Heart left ventricle (tissue), 16 donors: ENCODE measurements at places on chromosomes 6 and 20.

- H3K27ac ChIP-seq: peak overlapping the region; percentile 68
- peak overlapping the region; percentile 10 for H3K4me3 ChIP-seq
- H3K27me3 ChIP-seq: peaks cover 4% of the 10 kb centered on the region
- no peaks in the 10 kb centered on the region for H3K4me1 ChIP-seq
Measured at GRCh38 chr6:168384045-168385036, 56.6 kb upstream of the SMOC2 start.

DNA sequence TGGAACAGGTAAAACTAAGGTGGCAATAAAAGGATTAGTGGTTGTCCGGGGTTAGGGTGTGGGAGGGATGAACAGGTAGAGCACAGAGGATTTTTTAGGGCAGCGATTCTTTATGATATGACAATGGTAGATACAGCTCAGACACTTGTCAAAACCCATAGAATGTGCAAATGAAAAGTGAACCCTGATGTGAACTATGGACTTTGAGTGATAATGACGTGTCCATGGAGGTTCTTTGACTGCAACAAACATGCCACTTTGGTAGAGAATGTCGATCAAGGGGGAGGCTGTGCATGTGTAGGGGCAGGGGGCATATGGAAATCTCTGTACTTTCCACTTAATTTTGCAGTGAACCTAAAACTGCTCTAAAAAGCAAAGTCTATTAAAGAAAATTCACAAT lies 100.7 kb downstream of the LAMP5 start:
- no peaks in the 10 kb centered on the region for H3K27me3 ChIP-seq
- H3K4me3 ChIP-seq: no peak overlapping the region

DNA sequence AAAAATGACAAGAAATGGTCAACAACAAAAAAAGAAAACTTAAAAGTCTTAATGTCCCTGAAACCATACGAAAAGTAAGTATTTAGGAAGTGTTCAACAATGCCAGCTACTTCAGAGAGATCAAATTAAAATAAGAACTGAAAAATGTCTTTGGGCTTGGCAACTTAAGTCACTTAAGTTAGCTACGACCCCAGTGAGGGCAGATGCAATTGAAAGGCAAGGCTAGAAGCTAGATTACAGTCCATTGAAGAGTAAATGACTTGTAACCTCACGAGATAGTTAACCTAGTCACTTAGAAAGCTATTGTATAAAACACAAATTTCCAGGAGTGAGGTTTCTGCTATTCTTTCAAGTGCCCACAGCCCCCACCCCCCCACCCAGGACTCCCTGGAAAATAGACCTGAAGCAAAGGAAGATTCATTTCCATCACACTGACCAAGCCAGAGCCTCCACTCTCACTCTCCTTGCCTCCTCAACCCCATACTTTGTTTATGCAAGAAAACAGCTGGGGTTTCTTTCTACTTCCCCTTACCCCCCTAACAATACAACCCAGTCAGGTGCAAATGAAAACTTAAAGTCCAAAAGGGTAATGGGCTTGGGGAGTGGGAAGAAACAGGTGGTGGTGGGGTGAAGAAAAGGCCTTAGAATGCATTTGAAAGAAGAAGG lies 14.6 kb downstream of the RTN4IP1 start:
- no peaks in the 10 kb centered on the region for H3K4me1 ChIP-seq
- no peaks in the 10 kb centered on the region for H3K27me3 ChIP-seq
- no peaks in the 10 kb centered on the region for H3K36me3 ChIP-seq
- no peak overlapping the region for H3K27ac ChIP-seq
- H3K4me3 ChIP-seq: no peak overlapping the region

DNA sequence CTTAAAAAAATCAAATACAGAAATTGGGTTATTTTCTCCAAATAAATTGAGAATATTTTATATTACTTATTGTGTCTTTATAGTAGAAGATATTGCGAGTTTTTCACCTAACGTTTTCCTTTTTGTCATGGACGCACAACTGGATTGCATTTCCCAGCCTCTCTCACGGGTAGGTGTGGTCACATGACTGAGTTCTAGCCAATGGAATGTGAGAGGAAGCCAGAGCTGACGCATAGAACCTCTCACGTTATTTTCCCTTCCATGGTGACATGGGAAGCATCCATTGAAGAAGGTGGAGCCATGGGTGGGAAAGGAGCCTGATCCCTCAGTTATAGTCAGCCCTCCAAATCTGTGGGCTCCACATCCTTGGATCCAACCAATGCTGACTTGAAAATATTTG lies 155.9 kb upstream of the UST start:
- H3K27me3 ChIP-seq: no peaks in the 10 kb centered on the region
- no peak overlapping the region for H3K4me3 ChIP-seq
- H3K27ac ChIP-seq: no peak overlapping the region
- no peak for DNase-seq
- H3K36me3 ChIP-seq: no peaks in the 10 kb centered on the region
- H3K4me1 ChIP-seq: no peaks in the 10 kb centered on the region
